ENCODE measurements at places on chromosomes 7 and 10.

DNA sequence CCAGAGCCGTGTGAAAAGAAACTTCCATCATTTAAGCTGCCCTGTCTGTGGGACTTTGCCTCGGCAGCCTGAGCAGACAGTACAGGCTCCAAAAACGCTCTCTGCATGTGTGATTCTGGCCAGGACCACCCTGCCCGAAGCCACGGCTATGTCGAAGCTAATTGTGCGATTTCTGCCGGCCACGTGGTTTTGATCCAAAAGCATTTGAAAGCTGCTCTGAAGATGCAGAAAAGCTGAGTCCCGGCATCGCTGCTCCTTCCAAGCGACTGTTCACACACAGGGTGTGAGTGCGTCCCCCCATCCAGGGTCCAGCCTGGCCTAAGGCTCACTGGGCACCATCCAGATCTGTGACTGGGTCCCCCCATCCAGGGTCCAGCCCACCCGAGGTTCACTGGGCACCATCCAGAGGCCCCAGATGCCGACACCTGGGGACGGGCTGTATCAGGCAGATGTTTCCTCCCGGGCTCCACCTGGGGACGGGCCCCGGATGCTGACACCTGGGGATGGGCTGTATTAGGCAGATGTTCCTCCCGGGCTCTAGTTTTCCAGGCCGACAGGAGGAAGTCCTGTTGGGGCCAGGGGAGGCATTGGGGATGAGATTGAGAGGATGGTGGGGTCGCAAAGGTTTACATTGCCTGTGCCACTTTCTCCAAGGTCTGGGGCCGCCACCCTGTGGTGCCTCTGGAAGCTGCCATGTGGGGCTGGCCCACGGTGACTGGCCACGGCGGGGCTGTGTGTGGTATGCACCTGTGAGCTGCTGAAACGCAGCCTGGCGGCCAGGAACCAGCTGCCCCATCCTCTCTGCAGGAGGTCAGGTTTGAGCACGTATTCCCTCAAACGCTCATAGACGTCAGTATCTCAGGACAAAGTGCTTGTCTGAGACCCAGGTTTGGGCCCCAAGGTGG, 527.4 kb downstream of the DNAJB6 start:
- DNase-seq: no peak

GRCh38 chr7:13639396-13639795, 350.1 kb downstream of the ETV1 start:
- DNase-seq: peak; percentile 59

GRCh38 chr10:58435297-58435985, 50.2 kb downstream of the TFAM start:
- DNase-seq: no peak

GRCh38 chr7:93981480-93981874, 22.7 kb downstream of the BET1 start:
- no peak for DNase-seq

DNA sequence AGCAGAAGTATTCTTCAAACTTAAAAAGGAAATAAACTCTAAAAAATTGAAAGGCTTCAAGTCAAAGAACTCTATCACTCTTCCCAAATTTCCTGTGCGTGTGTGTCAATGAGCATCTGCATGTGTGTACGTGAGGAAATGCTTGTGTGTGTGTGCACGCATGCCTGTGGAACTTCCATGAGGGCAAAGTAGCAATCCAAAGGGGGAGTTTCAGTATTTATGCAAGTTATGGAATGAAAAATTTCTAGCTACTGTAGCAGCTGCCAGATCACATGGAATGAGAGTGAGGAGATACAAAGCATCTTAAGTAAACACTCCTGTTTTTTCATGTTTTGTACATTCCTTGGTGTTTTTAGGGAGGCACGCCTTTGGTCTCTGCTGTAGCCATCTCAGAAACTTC, 152.6 kb downstream of the RAPGEF5 start:
- no peak for DNase-seq

DNA sequence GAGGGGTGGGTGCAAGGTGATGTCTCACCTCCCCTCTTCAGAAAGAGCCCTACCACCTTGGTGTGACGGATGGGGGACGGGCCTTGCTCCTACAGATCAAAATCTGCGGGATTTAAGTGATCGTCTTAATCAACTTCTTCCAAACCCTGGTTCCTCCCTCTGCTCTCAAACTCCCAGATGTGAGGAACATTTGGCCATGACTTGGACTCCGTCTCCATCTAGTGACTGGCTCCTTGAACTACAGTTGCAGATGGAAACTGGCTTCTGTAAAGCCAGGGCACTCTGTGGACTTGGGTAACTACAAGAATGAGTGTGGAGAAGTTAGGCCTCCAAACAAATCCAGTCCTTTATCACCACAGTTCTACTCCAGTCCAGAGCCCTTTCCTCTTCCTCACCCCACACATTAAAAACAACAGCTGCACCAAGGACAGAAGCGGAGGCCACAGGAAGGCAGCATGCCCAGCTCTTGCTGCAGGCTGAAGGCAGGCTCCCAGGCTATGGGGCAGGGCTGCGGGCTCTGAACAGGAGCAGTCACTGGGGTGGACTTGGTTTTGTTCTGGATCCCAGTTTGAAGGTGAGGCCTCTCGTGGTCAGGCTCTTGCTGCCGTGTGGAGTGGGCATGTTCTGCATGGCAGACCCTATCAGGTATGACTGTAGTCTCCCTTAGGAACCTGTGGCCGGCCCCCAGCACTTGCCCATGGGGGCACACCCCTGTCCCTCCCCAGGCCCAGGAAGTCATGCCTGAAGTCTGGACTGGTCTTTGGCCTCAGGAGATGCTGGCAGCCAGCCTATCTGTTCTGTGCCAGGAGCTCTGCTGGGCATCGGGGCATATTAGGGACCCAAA, 79.4 kb downstream of the VWC2 start:
- DNase-seq: no peak

GRCh38 chr10:95518455-95519452, 42.4 kb downstream of the SORBS1 start:
- DNase-seq: no peak

DNA sequence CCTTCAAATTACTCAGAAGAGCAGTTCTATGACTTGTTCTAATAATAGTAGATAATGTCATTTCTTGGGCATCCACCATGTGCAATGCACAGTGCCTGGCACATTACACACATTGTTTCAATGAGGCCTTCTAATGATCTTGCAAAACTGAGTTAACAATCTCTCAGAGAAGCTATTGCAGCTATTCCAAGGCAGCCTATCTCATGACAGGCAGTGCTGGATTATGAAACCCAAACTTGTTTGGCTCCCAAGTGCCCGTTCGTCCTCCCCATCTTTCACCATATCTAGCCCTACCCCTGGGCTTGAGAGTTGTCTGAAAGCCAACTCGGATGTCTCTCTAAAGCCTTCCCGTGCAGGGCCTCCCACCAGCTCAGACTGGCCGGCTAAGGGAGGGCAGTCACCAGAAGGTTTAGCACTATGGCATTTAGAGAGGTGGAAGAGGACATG, 405.1 kb downstream of the PLXNA4 start:
- no peak for DNase-seq

- DNase-seq: no peak
Measured at GRCh38 chr7:94042381-94042780, 38.2 kb upstream of the BET1 start.

DNA sequence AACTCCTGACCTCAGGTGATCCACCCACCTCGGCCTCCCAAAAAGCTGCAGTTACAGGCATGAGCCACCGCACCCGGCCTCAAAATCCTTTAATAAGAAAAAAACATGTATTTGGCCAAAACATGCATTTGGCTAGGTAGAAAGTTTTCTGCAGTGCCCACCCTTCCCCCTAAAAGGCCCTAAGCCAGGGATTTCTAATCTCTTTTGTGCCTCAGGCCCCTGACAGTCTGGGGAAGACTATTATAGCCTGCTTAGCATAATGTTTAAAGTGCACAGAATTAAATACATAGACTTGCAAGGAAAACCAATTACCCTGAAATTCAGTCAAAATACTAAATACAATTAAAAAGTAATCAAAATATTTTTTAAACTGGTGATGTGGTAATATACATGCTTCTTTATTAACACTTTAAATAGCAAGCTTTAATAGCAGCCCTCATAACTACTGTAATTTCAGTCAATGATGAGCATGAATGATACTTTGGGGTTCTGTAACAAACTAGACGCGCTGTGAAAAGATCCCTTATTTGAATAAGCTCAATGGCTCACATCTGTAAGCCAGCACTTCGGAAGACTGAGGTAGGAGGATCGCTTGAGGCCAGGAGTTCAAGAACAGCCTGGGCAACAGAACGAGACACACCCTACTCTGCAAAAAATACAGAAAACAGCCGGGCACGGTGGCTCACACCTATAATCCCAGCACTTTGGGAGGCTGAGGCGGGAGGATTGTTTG, 29.9 kb downstream of the SPDYE6 start:
- no peak for DNase-seq

DNA sequence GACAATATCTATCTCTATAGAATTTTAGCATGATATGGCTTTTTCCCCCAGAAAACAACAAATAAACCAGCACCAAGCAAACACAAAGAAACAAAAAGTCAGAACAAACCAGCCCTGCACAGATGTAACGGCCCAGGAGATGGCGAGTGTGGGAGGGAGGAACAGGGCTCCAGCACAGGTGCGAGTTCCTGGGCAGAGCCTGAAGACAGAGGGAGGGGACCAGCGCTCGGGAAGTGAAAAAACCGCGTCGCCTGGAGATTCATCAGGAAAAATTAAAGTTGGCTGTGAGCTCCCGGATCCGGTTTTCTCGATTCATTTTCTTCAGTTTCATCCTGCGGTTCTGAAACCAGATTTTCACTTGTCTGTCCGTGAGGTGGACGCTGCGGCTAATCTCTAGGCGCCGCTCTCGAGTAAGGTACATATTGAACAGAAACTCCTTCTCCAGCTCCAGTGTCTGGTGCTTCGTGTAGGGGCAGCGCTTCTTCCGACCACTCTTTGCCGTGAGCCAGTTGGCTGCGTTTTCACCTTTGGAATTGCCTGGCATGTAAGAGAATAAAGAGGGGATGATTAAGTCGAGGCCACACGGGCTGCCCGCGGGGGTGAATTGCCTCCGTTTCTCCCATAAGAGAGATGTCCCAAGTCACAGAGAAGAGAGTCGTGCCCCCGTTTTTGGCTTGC, 2.3 kb downstream of the HOXA10 start:
- DNase-seq: peak; percentile 46

- no peak for DNase-seq
Measured at GRCh38 chr10:63583909-63584724, 62.9 kb downstream of the REEP3 start.

DNA sequence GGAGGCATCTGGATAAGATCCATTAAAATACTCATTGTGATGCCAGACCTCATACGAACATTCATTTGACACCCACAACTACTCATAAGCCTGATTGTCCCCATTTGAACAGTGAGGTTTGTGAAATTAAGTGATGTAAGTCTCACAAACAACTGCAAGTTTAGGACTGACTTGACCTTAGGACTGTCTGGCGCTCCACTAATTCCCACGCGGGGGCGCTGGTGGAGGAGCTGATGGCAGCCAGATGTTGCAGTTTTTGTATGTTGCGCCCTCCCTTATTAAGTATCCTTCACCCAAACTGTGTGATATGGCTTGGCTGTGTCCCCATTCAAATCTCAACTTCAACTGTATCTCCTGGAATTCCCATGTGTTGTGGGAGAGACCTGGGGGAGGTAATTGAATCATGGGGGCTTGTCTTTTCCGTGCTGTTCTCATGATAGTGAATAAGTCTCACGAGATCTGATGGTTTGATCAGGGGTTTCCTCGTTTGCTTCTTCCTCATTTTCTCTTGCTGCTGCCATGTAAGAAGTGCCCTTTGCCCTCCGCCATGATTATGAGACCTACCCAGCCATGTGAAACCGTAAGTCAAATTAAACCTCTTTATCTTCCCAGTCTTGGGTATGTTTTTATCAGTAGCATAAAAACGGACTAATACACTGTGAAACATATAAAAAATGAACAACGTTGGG, 20.3 kb upstream of the TIAL1 start:
- DNase-seq: no peak

DNA sequence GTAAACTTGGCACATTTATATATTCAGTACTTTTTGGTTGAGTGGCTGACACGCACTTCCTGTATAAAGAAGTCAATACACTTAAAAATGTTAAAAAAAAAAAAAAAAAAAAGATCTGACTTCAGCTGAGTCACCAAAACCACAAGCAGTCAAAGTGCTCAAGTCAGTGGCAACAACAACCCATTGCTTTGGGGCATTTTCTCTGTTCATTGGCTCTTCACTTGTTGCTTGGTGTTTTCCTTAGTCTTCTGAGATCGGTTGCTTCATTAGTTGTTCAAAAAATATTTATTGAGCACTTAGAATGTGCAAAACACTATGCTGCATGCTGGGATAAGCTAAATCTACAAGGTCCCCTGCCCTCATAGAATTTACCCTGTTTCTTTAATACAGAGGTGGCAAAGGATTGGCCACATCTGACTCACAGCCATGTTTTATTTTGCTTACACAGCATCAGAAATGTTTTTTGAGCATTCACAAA, 63.7 kb downstream of the ZNRF2 start:
- DNase-seq: no peak

- no peak for DNase-seq
Measured at GRCh38 chr7:33792547-33793105, 112.7 kb upstream of the BMPER start.

GRCh38 chr7:41882745-41883420, 180.0 kb upstream of the INHBA start:
- DNase-seq: no peak

DNA sequence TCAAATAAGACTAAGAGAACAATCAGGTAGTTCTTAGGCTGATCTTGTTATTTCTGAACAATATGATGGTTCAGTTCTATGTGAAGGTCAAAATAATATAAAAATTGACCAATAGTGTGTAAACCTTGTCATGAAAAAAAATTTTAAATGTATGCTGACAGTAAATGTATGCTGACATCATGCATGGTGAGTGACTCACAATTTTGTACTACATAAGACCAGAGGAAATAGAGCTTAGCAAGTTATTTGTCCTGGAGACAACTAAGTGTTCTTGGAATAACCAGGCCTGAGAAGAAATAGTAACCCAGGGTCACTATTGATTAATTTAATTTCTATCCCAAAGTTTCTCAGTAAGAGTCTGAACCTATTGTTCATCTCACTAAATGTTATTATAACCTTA, 182.2 kb upstream of the PCDH15 start:
- no peak for DNase-seq

- DNase-seq: no peak
Measured at GRCh38 chr10:79148452-79149344, 79.9 kb downstream of the ZMIZ1 start.

- DNase-seq: no peak
Measured at GRCh38 chr10:114618722-114619121, 39.4 kb downstream of the ABLIM1 start.

DNA sequence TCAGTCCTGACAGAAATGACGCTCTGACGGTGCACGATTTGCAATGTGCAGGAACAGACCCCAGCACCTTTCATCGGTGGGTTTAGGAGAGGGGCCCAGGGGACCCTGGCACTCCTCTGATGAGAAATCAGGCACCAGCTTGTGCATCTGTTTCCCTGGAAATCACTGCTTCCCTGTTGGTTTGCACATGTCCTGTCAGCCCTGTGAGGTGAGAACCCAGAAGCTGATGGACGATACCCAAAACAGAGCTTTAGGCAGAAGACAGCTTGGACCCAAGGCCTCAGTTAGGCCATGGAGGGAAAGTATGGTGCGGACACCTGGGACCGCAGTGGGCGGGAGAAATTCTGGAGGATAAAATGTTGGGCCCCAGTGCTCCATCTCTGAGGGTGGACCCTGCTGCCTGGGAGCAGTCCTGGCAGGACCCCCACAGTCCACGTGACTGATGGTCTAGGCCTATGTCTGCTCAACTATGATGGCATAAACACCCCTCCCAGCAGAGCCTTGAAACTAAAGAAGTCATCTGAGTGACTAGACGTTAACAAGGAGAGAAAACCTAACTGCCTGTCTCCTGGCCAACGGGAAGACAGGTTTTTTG, 242.8 kb downstream of the PTPRN2 start:
- DNase-seq: no peak

All from NCI-H1417 treated with DMSO at 0.1 percent for 48 hours (cell line).